ENCODE measurements at places on chromosomes 6 and 20.

DNA sequence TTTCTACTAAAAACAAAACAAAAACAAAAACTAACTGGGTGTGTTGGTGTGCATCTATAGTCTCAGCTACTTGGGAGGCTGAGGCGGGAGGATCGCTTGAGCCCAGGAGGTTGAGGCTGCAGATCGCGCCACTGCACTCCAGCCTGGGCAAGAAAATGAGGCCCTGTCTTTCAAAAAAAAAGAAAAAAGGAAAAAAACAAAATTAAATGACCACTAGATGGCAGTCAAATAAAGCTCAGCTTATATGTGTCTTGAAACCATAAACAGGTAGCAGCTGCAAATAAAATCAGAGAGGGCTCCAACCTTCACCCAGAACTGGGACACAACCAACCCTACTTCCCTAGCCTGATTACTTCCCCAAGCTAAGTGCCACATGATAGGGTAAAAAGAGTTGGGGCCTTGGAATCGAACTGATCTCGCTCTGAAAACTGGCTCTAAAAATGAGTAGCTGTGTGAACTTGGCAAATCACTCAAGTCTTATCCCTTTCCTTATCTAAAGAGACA is 67.1 kb upstream of the ADGRF4 start:
- peak; percentile 50 for DNase-seq

DNA sequence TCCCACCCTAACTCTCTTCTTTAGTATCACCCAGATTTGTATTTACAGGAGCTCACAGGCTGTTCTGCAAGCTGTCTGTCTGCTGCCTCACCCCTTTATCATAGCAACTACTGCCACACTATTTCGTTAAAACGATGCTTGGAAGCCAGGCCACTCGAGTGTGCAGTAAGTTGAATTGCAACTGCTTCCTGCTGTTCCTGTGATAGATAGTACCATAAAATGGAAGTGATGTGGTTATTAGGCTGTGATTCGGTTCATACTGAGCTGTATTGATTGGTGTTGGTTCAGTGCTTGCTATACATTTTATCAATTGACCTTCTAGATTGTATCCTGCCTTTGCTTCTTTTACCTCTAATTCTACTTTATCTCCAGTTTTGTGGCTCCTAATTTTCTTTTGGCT is 325.4 kb downstream of the RNF144B start:
- peak; percentile 7 for DNase-seq

DNA sequence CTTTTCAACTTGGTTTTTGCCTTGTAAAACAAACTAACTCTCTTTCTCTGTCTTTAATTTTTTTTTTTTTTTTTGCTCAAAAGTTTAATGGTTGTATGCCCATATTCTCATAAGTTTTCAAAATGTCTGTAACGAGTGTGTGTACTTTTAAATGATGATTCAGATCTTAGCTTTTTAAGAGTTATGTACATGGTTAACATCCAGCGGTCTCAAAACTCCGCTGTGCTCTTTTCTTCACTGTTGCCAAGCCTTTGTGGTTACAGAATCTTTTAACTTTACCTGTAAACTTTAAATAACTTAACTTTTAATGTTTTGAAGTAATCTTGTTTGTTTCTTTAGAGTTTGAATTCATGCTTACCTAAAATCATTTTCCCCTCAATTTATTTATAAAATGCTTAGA is 133.0 kb downstream of the SAMD5 start:
- no peak for DNase-seq

GRCh38 chr6:109076377-109076776 is 18.3 kb downstream of the SESN1 start:
- DNase-seq, result no peak

- DNase-seq, result no peak
These were observed 16.4 kb upstream of the KIF25 start for GRCh38 chr6:167980911-167981580.

DNA sequence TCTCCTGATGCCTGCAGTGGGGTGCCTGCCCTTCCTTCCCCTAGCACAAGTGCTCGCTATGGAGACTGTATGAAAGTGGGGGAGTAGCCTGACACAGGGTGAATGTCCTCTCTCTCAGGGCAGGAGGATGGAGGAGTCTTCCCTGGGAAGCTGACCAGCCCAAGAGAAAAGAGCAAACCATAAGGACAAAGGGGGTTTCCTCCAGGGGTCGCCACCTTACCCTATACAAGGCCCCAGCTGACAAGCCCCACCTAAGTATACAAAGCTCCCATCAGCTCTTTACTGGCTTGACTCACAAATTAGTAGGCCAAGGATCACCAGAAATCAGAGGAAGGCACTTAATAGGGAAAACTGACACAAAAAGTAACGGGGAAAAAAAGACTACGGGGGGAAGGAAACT is 54.1 kb downstream of the PLAGL1 start:
- no peak for DNase-seq

GRCh38 chr6:10078581-10078980 is 336.3 kb downstream of the TFAP2A start:
- no peak for DNase-seq

- no peak for DNase-seq
These were observed 15.2 kb downstream of the COX4I2 start for GRCh38 chr20:31652917-31653396.

DNA sequence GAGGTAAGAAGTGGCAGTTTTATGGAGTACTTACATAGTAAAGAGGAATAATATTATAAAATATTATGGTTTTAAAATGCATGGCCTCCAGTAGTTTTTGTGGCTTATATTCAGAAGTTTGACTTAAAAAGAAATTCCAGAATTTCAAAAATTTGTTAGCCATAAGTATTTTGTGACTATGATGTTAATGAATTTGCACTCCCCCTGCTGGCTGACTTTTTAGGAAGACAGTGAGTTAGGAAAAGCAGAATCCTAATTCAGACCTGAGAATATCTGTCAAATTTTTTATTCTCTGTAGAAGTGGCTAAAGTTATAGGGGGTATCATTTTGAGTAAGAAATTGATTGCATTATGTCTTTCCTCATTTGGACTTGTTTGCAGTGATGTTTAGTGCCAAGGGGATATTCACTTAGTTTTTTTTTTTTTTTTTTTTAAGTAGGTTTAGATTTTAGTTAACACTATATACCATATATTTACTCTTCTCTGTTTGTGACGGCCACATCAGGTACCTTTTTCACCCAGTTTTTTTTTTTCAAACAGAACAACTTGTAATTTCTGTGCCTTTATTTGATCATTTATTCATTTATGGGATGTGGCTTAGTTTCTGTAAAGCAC is 40.8 kb downstream of the ZFAND3 start:
- DNase-seq, result peak; percentile 17

DNA sequence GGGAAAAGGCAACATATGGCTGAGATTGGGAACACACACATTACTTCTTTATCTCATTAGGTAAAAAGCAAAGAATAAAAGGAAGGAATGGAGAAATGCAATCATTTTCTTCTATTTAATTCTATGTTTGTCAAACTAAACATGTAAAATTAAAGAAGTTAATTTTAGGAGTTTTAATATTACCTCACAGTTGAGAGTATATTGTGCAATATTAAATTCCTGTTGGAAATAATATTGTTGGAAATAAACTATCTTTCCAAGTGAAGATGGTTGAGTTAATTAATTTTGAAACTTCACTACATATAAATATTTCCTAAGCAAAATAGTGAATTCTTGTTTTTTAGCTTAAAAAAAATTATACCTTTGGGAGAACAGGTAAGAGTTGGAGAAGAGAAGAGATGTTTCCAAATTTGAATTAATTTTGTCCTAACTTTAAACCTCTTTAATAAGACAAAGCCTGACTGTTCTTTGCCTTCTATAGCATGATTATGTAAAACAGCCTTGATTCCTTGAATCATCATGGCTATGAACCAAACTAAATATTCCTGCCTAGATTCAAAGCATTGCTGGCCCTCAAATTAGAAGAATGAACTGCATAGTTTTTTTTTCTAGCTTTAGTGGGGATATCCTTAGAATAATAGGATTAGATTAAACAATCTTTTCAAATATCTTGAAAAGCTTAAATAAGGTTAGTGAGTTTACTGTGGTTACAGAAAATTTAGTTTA is 1349.1 kb upstream of the ADGRB3 start:
- DNase-seq, result no peak

GRCh38 chr20:46406200-46406985 is at the start of gene ELMO2:
Gene ELMO2, minus strand, starts transcription at chr20:46406615. Its CDS starts 12,133 bp downstream, at chr20:46394482.
- DNase-seq, result peak; percentile 99

DNA sequence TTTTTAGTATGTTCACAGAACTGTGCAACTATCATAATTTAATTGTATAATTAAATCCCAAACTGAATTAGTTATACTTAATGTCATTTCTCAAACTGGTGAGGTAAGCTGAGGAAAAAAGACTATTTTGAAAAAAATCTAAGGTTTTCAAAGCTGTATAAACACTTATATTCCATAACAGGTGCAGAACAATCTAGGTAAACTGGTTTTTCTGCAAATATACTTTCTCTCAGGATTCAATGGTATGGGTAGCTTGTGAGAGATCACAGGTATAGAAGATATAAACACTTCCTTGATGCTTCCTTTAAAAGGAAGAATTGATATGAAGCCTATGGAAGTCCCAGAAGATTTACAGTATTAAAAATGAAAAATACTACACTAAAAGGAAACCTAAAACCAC is 33.7 kb downstream of the NOL7 start:
- no peak for DNase-seq

GRCh38 chr6:16743664-16744210 is 17.5 kb downstream of the ATXN1 start:
- no peak for DNase-seq
